ENCODE measurements at places on chromosomes 5 and 9. TPM values are rescaled to one million over a fixed set of nuclear protein-coding genes. Genes with fewer than 3 reads are reported as not detected.

Gene ANKRD18A
- total RNA-seq, result 5.6 TPM

Gene EPB41L4B
- 4.8 TPM for total RNA-seq

Gene SEMA6A
- 7.7 TPM for total RNA-seq

Gene SVEP1
- 4.5 TPM for total RNA-seq

Gene ARL14EPL
- not detected for total RNA-seq

Gene NKD2
- total RNA-seq, result not detected

Gene PCDHB16
- total RNA-seq, result 0.33 TPM

Gene TLE1
- total RNA-seq, result 21.7 TPM

Gene PCDHGA10
- total RNA-seq, result 7.8 TPM

Gene CCDC171
- 2.2 TPM for total RNA-seq
